T-helper 2 cell (primary cell): ENCODE measurements at places on chromosomes 12 and 14.

GRCh38 chr12:2963154-2963759 is 4.1 kb downstream of the TEAD4 start:
- DNase-seq = no peak

DNA sequence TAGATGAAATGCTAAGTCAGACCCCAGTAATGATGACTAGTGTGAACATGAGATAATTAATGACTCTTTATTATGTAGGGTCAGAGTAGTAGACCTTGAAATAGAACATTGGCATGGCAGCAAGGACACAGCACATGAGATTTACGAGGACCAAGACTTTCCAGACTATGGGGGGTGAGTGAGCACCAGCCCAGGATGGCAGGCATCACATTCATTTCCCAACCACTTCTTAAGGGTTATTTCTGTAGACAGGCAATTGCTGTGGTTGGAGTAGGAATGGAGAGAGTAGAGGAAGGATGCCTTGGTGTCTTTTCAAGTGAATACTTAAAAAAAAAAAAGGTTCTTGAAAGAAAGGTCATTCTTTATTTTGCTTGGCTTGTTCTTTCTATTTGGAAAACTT is 189.4 kb upstream of the DYRK2 start:
- DNase-seq = no peak

DNA sequence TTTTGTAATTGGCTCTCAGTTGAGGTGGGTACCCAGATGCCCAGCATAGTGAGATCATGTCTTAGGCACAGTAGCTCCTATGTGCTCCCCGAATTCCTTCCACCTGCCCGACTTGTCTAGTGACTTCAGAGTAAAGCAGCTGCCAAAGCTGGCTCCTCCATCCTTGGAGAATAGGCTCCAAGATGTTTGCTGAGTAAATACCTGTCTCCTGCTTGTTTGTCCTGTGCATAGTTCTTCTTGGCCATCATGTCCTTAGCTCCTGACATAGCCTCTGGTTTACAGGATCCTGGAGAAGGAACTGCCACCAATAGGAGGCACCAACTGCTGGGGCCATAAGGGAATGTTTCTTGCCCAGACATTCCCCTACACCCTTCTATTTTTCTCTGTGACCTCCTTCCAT is 52.6 kb upstream of the CISTR start:
- DNase-seq = no peak

DNA sequence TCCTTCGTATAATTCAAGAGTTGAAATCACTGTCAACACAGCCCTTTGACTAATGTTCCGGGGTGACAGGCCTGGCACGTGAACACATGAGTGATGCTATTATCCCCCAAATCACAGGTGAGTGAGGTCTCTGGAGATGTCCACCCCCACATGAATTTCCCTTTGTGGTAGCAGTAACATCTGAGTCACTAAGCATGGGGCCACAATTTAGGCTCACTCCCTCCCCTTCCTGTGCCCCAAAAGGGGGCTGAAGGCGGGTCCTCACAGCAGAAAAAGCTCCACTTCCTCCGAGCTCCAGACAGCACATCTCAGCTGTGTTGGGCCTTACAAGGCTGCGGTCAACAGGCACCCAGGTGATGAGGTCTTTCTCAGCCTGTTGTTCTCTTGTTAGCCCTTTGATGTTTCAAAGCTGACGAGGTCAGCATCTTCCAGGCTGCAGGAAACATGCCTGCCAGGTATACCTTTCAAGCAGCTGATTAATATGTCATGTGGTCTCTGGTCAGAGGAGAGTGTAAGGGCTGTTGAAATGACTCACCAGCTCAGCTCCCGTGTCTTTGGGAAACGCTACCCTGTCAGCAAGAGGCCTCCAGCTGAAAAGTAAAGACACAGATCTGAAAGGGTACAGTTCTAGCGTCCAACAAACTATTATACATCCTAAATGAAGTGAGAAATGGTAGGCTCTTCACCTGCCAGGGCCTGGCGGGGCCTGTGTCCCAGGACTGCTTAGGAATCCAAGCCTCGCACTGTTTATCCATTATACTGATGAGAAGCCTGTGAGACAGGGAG is 107.3 kb downstream of the ZFP36L1 start:
- DNase-seq = peak; percentile 84

DNA sequence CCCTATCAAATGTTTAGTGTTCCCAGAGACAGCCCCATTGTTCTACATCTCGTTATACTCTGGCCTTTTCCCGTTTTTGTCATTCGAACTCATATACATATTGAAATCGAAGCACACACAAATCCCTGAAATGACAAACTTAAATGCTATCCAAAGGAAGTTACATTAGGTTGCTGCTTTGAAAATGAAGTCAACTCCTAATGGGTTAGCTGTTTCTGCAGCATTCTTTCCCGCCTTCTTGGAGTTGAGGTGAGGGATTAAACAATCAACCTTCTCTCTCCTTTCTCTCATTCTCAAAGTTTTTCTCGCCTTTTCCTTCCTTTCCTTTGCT is 642 bp upstream of the PHC1 start:
- no peak for DNase-seq

DNA sequence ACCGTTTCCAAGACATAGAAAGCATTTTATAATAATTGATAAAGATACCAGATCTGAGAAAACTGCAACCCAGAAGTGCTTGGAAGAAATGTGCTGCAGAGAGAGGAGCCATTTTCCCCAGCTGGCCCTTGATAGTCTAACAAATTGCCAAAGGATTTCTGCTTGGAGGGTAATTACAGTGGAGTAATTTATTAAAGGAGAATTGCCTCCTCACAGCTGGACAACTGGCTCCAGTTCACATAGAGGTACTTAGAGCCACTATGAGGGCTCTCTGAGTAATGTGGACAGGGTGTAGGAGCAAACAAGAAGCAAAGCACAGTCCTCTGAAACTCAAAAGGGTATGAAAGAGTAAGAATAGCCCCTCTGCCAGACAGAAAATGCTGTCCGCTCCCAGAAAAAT is 335.6 kb downstream of the SYT1 start:
- DNase-seq = no peak

DNA sequence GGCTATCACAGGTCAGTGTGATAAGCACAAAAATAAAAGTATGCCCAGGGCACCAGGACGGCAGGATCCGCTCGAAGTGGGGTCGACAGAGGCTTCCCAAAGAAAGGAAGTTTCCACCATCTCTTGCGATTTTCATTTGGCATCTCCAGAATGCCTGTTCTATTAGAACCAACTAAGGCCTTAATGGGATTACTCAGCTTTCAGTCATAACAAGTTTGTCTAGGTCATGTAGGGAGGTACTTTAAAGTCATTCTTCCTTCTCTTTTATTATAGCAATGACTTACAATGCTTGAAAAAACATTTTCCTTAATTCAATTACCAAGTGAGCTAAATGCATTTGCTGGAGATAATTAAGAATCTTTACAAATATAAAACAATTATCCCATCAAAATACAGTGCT is 83.6 kb upstream of the DIO3 start:
- no peak for DNase-seq
